ENCODE measurements at places on chromosomes 7 and 10.
A peak's percentile ranks its signal among the peaks of the same experiment; 100 is the strongest.

DNA sequence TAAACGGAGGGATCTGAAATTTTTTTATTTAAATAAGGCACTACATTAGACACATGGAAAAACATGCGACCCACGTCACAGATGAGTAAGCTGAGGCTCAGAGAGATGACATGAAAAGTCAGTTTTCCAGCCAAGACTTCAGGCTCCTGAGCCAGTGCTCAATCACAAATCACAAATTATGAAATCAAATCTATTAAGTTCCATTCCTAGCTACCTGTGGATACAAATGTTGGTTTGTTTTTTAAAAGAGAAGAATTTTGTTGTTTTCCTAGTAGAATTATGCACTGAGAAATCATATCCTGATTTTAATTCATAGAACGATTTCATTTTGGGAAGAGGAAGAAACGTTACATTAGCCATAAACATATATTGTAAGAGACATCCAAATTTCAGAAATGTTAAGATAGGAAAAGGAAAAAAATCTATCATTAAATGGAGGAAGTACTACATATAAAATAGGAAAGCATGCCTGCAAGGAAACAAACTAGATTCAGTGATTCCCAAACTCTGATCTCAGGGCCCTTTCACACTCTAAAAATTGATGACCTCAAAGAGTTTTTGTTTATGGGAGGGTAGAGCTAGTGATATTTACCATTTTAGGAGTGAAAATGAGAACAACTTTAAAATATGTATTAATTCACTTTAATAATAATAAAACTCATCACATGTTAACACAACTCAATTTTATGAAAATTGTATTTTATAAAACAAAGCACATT, 340.4 kb downstream of the PARD3 start:
- no peak for DNase-seq

- DNase-seq = no peak
These were observed 12.1 kb downstream of the ODAD2 start for GRCh38 chr10:27986821-27987220.

DNA sequence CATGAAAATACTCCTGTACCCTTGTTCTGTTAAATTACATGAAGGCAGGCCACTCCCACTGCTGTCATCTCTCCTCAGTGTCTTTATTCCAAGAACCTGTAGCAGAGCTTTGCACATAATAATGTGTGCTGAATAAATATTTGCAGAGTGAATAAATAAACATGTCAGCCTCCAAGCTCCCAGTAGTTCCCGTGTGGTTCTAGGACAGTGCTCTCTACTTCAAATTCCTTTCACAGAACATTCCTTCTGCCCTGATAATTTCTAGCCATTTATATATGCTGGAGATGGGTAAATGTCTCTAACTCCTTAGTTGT, 20.3 kb upstream of the HYAL4 start:
- no peak for DNase-seq

- DNase-seq = no peak
These were observed 350.4 kb downstream of the DNAJB6 start for GRCh38 chr7:157687158-157687557.

DNA sequence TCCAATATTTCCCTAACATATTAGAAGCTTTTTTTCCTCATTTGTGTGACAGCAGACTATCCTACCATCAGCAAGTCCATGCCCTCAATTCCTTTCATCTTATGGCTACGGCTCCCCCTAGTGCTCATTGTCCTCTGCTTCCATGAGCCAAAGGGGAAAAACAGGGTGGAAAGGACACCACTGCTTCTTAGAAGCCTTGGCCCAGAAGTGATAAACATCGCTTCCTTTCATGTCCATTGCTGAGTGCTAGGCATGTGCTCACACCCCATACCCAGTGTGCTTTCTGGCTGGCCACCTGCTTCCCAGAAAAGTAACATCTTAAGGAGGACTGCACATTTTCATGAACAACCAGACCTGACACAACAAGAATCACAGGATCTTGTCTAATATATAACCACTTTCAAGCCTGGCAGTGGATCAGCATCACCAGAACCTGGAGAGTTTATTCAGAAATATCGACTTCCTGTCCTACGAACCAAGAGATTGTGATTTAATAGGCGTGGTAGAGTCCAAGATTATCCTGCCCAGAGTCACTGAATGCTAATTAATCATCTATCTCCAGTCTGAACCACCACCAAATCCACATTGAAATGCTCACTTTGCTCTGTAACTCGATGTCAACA, 650.5 kb upstream of the SORCS1 start:
- DNase-seq = no peak

GRCh38 chr7:132430041-132430855, 146.0 kb downstream of the PLXNA4 start:
- DNase-seq = no peak

DNA sequence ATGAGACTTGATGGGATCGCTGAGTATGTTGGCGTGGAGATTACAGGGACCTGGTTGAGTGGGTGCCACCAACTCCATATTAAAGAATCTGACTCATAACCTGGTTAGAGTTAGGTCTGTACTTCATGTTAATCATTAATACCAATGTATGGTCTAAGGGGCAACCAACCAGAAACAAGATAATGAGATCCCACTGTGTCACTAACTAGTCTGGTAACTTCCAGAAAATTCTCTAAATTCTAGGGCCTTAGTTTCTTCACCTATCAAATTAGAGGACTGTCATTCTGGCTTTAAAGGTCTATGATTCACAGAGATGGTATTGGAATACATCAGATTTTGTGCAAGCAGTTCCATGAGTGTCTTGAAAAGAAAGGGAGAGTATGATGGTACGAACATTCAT, 102.2 kb downstream of the SNX10 start:
- no peak for DNase-seq

DNA sequence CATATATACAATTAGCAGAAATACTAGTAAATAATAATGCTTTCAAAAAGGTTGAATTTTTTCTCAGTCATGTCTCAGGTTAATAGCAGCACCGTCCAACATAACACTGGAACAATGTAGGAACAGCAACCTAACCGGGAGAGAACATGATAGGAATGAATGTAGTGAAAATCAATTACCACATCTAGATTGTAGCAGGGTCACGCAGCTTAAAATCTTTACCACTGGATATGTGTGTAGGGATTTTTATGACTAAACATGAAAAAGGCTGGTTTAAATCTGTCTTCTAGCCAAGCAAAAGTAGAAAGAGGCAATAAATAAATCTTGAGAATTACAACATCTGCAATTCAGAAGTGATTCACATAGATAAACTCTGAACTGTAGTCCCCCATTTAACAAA, 326.0 kb downstream of the DGKB start:
- DNase-seq = no peak

DNA sequence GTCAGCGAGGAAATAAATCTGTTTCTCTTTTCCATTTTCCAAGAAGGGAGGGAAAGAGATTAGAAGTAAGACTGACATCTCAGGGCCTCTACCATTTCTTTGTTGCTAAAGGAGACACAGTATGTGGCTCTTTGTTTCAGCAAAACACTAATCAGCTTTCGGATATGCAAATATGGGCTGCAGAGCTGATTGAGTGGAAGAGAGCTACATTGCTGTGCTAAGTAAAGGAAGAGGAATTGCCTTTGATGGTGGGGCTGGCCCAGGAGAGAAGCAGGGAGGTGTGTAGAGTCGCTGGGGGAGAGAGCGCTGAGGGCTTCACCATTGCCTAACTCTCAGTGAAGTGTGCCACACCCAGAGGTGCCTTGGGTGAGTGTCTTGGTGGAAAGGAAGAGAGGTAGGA, 284.8 kb downstream of the SDK1 start:
- no peak for DNase-seq

DNA sequence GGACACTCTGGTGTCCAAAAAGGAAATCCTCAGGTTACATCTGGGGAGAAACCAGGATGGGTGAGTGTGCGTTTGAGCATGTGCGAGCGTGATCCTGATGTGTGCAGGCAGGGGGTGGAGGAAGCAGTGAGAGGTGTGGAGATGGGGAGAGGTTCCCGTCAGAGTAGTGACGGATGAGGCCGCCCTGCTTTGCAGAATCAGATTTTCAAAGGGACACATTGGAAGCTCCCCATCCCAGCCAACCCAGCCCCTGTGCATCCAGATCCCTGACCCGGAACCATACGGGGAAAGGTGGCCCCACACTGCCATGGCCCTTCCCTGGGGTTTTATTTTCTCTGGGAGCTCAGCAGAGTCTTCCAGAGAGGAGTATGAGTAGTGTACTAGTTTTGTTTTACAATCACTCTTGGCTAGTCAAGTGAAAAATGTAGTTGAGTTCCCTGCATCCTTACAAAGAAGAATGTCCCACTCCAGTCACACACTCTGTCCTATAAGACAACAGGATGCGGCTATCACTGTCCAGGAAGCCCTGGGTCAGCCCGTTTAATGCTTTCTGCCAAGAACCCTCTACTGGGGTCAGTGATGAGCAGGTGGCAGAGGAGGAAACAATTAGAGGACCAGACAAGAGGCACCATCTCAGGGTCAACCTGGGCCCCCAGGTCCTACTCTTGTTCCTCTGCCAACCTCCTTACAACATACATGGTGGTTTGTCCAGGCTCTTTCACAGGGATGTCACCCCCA, 46.8 kb upstream of the PDLIM1 start:
- DNase-seq = no peak

GRCh38 chr7:155999631-156000489, 187.6 kb upstream of the SHH start:
- no peak for DNase-seq

- DNase-seq = no peak
These were observed 36.5 kb upstream of the PDZD8 start for GRCh38 chr10:117411479-117412399.

DNA sequence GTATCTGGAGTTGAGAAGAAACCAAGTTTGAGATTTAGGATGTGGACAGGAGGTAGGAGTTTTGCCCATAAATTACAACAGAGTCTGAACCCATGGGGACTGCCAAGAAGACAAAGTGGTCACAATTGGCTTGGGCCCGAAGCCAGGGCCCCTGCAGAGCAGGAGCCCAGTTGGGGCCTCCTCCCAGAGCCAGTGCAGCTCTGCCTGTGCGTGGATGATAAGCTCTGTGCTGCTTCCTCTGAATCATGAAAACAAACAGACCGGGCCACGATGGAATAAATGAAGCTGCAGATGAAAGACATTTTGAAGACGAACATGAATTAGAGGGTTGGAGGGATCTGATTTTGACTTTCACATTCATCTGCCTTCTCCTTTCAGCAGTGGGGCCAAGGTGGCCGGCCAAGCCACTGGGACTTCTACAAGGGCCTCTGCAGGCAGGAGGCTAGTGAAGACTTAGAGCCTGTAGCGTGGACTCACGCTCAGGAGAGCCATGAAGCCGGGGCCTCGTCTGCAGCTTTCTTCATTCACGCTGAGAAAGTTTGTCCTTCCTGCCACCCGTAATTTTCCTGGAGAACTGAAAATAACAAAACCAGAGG, 156.8 kb upstream of the LYZL1 start:
- no peak for DNase-seq

- no peak for DNase-seq
These were observed 41.7 kb upstream of the LOXL4 start for GRCh38 chr10:98309366-98310355.

DNA sequence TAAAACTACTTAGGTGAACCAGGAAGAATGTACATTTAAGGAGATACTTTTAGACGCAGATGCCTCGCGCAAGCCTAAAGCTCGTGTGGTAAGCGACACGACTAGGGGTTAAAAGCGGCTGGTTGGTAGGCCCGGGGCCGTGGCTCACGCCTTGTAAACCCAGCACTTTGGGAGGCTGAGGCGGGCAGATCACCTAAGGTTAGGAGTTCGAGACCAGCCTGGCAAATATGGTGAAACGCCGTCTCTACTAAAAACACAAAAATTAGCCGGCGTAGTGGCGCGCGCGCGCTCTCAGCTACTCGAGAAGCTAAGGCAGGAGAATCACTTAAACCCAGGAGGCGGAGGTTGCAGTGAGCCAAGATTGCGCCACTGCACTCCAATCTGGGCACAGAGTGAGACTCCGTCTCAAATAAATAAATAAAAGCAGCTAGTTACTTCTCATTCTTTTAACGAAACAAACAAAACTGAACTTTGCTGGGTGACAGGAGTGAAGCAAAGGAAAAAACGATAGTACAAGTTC, 879 bp downstream of the NUDT5 start:
- peak; percentile 33 for DNase-seq

GRCh38 chr10:80769700-80770160, 232.0 kb downstream of the SH2D4B start:
- no peak for DNase-seq

DNA sequence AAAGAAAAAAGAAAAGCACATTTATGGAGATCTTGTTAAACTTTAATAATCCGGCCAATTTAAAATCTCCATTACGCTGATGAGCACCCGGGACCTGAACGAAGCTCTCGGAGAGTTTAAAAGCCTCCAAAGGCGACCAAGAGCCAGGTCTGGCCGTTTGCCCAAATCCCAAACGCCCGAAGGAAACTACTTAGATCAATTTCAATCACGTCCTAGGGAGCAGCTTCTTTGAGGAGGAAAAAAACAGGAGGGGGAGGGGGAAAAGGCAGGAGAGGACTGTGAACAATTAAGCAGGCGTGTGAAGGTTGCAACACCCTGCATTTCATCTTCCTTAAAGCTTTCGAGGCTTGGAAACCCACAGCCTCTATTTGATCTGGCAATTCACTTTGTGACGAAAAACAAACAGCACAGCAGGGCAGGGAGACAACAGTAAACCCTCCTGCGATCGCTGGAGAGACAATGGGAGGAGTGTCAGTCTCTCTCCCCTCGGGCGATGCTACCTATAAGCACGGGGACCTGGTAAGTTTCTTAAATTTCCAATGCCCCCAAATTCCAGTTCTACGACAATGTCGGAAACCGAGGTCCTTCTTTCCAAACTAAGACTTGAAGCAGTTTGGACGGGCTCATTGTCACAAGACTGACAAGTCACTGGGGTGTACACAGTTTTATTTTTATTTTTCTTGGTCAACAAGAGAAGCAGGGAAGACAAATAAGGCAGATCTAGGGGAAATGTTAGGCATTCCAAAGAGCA, 1.2 kb downstream of the KLF6 start:
- no peak for DNase-seq

- no peak for DNase-seq
These were observed 43.2 kb upstream of the GDF10 start for GRCh38 chr10:47256751-47257336.

GRCh38 chr10:83272666-83273434, 866.5 kb upstream of the GHITM start:
- DNase-seq = no peak

DNA sequence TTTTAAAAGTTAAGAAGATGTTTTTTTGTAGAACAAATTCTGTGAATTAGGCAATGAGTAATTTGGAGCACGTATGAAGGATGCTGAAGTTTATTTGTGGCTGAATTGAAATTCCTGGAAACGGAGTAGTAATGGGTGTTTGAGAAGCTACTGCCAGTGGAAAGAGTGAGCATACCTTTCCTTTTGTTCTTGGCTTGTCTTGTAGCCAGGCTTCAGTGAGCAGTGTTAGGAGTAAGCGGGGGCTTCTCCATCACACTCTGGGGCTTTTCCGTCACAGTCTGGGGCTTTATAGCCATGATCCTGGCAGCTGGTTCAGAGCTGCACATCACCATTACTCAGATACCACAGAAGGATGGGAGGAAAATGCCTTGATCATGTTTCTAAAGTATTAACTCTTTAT, 32.3 kb downstream of the GARS1 start:
- no peak for DNase-seq

GRCh38 chr7:36896418-36896817, 172.1 kb upstream of the AOAH start:
- DNase-seq = no peak

GRCh38 chr7:93921186-93921585, 349 bp upstream of the GNG11 start:
- no peak for DNase-seq

All from activated CD8-positive, alpha-beta memory T cell treated with anti-CD3 and anti-CD28 coated beads, Interleukin-2, amount 50 U/mL, for 4 hours (primary cell).